ENCODE measurements at places on chromosomes 16 and 17.

GRCh38 chr16:4231367-4231766, 10.5 kb downstream of the SRL start:
- no peak for DNase-seq

- DNase-seq = peak; percentile 21
These were observed 17.3 kb upstream of the EEF2K start for GRCh38 chr16:22188595-22189442.

- no peak for DNase-seq
These were observed 266.7 kb upstream of the SDK2 start for GRCh38 chr17:73910821-73911515.

DNA sequence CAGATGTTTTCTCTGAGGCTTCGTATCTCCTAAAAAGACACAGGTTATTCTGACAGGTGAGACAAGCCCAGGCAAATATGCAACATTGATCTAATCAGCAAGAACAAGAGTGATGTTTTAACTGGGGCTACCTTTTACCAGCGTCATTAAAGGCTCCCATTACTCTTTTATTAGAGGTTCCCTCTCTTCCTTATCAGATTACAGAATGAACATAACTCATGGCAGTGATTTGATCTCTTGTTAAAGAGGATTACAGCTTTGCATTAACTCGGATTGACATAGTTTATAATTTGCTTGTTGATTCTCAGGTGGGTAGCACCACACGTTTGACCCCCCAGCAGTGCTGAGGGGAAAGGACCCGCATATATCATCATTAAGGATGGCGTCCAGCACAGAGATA, 90.5 kb downstream of the AATF start:
- DNase-seq = no peak

DNA sequence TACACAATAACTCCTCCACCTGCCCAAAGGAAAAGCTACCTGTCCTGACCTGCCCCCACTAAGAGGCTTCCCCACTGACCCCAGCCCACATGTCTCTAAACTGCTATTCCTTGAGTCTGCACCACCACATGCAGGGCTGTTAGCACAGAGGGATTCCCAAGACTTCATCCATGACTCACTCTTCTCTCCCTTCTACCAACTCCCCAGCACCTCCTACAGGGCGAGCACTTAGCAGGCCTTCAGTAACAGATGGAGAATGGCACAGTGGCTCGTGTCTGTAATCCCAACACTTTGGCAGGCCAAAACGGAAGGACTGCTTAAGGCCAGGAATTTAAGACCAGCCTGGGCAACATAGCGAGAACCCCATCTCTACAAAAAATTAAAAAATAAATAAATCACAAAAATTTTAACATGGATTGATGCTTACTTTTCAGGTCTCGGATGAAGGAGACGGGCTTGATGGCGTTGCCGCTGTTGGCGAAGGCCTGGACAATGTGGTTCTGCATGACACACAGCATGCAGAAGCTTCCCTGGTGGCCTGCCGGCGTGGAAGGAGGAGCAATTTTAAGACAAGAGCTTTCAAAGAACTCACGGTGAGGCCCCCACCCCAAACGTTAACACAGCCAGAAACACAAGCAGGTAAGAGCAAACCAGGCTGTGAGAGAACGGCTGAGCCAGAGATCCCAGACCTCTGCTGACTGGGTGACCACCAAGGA, 12.0 kb downstream of the USP36 start:
- DNase-seq = no peak

GRCh38 chr17:4329838-4330237, 36.6 kb downstream of the UBE2G1 start:
- no peak for DNase-seq

- no peak for DNase-seq
These were observed 5.2 kb upstream of the CDH8 start for GRCh38 chr16:62041401-62041800.

DNA sequence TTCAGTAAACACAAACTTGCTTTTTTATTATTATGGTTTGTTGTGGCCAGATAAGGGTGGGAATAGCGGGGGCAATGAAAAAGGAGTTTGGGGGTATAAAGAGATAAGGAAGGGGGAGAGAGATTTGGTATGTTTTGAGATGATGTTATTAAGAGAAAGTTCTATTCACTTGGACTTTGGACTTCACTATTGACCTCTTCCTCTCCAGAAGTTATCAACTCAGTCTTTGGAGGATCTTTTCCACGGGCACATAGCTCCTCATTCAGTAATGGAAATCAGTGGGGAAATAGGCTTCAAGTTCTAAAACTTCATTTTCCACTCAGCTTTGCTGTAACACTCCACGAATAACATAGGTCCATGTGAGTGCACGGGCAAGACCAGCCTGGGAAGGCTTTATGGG, 23.2 kb downstream of the PROCA1 start:
- no peak for DNase-seq

DNA sequence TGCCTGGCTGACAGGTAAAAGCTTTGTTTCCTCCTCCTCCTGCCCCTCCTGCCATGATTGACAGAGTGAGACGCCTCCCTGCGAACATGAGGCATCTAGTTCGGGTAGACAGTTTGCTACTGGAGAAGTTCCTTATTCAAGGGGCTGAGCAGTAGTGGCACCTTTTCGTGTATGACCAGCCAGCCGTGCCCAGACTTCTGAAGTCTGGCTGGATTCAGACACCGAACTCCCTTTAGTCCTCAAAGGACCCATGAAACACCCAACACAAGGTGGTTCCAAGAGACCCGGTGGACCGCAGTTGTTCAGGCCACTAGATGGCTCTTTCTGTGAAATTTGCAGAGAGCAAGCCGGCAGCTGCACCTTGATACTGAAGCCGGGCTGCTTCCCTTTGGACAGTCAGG, 192.8 kb downstream of the XYLT1 start:
- DNase-seq = no peak

GRCh38 chr17:71111934-71112333, 942.6 kb downstream of the KCNJ2 start:
- DNase-seq = no peak

GRCh38 chr16:9970796-9971195, 211.4 kb downstream of the GRIN2A start:
- DNase-seq = no peak

DNA sequence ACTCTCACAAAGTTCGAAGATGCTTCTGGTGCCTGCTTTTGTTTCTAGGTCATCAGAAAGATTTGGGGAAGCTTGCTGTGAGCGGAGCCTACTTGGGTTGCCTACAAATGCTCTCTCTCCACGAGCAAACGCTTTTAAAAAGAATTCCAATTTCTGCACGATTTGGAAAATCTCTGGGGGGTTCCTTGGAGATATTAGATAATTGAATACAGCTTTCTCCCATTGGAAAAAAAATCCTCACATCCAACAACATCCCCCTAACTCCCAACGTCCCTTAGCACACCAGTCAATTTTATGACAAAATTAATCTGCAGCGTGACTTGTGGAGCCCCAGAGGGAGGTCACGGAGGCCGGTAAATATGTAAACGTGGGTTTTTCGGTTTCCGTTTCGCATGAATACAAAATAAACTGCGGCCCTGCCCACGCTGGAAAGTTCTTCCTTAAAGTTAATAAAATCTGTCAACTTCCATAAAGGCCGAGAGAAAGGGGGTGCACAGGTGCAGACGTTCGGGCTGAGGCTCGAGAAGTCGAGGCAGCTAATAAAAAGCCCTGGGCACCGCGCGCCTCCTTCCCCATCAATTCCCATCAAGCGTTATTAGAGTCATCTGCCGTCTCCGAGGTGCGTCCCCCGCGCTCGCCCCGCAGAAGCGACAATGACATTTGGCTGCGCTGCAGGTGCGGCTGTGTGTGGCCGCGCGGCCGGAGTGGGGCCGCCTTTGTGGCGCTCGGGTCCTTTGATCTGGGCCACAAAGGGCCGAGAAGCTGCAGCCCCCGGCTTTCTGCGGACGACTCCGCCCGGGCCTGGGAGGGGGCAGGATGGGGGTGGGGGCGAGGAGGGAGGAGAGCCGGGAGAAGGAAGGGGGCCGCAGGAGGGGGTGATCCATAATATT, 37.6 kb downstream of the SALL1 start:
- no peak for DNase-seq

DNA sequence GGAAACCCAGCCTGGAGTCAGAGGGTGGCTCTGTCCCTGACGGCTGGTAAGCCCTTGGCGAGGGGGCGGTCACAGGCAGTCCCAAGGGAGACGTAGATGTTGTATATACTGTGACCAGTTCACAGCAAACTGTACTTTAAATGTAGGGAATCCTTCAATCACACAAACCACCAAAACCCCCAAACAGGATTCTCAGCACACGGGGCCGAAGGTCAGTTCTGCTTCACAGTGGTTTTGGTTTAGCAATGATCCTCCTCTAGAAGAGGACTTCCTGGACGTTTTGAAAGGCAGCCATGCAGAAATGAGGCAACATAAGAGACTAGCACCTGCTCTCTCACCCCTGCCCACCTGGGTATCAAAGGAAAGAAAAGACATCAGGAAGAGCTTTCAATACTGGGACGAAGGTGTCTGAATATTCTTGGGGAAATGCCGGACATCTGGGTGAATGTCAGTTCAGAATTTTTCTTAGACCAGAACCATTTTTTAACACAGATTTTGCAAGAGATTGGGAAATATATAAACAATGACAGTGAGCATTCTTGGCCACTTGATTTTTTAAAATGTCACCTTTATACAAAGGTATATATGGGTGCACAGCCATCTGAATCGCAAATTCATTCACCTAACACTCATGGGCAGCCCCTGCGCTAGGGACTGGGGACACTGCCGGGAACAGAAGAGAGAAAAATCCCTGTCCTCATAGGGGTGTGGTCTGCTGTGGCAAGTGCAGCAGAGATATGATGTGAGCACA, 74.2 kb downstream of the CRISPLD2 start:
- no peak for DNase-seq

- no peak for DNase-seq
These were observed 209.7 kb downstream of the CCDC182 start for GRCh38 chr17:57535249-57535966.

DNA sequence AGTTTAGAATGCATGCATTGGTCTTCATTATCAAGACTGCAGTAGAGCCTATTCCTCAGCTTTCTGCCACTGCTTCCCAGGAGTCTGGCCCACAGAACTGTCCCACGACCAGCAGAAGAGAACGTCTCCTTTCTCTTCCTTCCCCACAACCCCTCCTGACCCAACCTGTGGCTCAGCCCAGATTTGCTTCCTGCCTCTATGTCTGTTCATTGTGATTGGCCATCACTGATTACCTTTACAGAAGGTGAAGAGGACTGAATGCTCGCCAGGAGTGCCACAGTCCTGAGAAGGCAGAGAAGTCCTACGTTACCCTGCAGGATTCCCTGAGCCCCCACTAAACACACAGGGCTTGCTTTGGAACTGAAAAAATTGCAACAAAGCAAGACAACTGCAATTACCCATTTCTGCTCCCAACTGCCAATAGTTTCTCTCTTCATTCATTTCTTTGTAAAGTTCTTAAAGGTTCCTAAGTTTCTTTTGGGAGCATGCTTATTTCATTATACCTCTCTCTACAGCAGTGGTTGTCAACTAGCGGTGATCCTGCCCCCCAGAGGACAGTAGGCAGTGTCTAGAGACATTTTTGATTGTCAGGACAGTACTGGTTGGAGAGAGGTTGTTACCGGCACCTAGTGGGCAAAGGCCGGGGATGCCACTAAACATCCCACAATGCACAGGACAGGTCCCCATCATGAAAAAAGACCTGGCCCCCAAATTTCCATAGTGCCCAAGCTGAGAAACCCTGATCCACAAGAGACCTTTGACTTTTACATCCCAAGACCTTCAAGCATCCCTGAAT, 4.5 kb upstream of the NAT9 start:
- DNase-seq = no peak

- no peak for DNase-seq
These were observed 33.1 kb upstream of the AKAP1 start for GRCh38 chr17:57051886-57052361.

DNA sequence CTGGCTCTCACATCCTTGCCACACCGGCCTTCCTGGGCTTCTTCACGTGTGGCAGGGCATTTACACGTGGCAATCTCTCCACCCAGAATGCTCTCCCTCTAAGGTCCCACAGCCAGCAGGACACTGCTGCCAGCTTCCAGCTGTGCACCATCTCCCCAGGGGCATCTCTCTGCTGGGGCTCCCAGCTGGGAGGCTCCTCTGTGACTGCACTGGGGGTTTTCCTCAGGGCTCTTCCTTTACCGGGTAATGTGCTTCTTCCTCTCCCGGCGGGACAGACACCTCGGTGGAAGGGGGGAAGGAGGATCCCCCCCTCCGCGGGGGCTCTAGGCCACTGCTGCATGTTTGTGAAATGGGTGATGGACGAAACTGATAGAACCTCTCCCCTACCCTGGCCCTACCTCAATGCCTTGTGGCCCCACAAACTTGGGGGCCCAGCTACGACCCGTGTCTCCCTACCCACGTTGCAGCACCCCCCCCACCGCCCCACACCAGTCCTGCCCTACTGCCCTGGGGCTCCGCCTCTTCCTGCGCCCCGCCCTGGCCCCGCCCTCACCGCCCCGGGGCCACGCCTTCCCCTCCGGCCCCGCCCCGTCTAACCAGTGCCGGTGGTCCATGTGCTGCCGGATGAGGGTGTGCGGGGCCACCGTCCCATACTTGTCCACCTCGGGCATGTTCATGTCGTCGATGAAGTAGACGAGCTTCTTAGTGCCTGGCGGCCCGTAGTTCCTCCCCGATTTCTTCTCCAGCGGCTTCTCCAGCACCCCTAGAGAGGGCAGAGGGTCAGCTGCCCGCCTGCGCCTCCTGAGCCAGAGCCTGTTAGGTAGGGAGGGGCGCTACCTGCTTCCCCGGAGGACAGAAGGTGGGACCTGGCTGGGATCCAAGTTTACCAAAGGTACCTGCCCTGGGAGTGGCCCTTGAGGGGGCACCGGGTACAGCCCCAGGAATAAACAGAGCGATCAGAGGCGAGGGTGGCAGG, 92.6 kb downstream of the DNAH17 start:
- peak; percentile 25 for DNase-seq

DNA sequence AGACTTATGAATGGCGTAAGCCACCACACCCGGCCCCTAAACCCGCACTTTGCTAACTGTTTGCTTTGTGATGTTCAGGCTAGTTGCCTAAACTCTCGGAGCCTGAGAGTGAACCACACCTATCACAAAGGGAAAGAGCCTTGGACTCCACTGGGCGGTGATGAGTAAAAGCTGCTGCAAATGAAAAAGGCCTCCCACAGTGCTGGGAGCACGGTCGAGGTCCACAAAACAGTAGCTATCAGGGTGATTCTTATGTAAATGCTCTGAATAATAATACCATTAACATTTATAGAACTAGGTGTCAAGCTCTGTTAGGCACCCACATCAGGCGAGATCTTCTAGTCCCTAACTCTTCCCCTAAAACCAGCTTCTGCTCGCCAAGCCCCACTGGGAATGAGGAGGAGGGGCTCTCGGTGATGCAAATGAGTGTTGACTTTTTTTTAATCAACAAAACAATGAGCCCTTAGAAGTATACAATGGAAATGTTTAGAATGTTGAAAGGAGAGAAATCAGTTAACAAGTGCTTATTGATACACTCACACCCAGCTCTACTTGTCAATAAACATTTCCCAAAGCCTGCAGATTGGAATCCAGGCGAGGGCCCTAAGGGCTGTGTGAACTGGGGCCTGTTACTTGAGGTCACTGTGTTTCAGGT, 19.8 kb downstream of the FBRS start:
- no peak for DNase-seq

GRCh38 chr17:57413848-57414651, 157.7 kb downstream of the MSI2 start:
- no peak for DNase-seq

GRCh38 chr16:70715055-70715858, 29.4 kb upstream of the MTSS2 start:
- DNase-seq = no peak

GRCh38 chr17:73142872-73143381, 21.9 kb upstream of the SSTR2 start:
- DNase-seq = no peak

All from stimulated activated CD8-positive, alpha-beta memory T cell treated with anti-CD3 and anti-CD28 coated beads, Interleukin-4, amount 100 ng/mL, for 4 hours (primary cell).